NCI-H1417 treated with DMSO at 0.1 percent for 48 hours (cell line): ENCODE measurements at places on chromosomes 7 and 10.

- DNase-seq = no peak
Observed at GRCh38 chr7:2412587-2413201, 9.3 kb downstream of the CHST12 start.

- DNase-seq = no peak
Observed at GRCh38 chr10:49290131-49290530, 8.8 kb upstream of the C10orf71 start.

- DNase-seq = no peak
Observed at GRCh38 chr7:94605031-94605430, 50.9 kb downstream of the SGCE start.

- DNase-seq = no peak
Observed at GRCh38 chr10:124180947-124181549, 87.7 kb upstream of the CHST15 start.

- no peak for DNase-seq
Observed at GRCh38 chr7:143884969-143885559, 16.9 kb downstream of the TCAF1 start.

DNA sequence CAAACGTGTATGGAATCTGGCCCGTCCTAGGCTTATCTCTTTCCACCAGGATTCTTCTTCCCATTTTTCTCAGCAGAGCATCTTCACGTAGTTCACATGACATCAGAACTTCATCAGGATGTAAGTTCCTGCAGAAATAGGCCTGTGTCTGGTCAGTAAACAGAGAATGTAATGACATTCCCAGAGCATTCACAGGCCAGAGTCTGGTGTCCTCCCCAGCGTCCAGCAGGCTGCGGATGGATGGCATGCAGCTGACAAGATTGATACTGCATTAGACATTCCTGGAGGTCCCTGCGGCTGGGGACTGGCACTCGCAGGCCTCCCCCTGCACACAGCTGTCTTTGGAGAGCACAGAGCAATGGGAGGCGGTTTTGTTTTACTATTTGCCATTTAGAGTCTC is 28.7 kb downstream of the MGMT start:
- DNase-seq = no peak

DNA sequence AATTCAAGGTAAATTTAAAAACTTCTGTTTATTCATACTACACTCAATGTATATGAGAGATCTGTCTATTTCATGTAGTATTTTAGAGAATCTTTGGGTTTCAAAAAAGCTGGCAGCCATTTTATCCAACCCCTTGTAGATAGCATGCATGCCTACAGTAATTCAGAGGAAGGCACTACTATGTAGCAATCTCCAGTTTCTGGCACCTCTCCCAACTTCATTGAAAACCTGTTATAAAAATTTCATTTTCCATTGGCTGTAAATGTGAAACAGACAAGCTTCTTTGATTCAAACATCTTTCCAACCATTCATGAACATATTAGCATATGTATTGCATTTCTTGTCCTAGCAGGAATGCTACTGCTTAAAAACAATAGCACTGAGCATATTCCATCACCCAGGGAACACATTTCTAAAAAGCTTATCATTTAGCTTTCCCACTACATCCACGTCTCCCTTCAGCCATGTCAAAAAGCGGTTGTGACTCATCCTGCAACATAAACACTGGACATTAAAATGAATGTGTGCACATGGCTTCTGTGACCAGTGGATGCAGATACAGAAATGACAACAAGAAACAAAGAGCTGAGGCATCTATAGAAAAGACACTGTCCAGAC is 330.4 kb upstream of the AOAH start:
- DNase-seq = no peak

DNA sequence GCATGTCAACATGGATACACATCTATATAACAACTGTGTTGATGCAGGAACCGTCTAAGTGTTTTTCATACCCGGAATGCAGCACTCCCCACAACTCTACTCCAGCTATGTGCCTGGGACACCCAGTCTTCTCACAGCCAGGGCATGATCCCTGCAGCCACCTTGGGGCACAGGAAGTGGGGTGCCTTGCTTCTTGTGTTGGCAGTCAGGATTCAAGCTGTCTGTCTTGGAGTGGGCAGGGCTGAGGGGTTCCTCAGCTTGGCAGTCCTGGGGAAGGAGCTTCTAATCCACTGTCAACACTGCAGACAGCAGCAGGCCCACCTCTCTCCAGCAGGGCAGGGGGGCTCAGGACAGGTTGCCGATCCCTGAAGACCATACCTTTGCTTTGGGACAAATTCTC is 41.3 kb downstream of the DRGX start:
- DNase-seq = no peak

DNA sequence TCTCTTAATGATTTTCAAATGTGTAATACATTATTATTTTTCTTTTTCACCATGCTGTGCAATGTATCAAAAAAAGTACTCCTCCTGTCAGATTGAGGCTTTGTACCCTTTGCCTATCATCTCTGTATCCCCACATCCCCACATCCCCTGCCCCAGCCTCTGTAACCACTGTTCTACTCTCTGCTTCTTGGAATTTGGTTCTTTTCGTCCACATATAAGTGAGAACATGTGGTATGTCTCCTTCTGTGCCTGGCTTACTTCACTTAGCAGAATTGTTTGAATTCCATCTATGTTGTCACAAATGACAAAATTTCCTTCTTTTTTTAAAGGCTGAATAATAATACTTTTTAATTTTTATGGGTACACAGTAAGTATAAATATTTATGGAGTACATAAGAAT is 13.8 kb downstream of the TAF3 start:
- DNase-seq = no peak

DNA sequence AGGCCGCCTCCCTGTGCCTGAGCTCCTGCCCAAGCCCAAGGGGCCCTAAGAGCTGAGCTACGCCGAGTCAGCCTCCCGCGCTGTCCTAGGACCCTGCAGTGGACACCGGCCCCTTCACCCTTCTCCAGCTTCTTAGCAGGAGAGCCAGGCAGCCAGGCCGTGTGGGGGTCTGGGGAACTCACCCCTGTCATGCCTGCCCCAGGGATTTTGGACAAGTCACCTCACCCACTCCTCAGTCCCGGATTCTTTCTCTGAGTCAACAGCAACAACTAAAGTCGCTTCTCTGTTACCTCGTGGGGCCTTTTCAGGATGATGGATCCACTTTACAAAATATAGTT is 79.3 kb downstream of the MKI67 start:
- DNase-seq = no peak

GRCh38 chr10:114053946-114054345 is 10.3 kb downstream of the ADRB1 start:
- no peak for DNase-seq

- no peak for DNase-seq
Observed at GRCh38 chr7:150737265-150738055, at the start of gene GIMAP5. Gene GIMAP5 (plus strand): TSS chr7:150737418. CDS start chr7:150740885, 3,467 bp downstream.

- DNase-seq = no peak
Observed at GRCh38 chr10:74021248-74022055, 23.5 kb downstream of the VCL start.

- DNase-seq = no peak
Observed at GRCh38 chr7:47302560-47302959, 279.4 kb downstream of the TNS3 start.
